ENCODE measurements at places on chromosomes 4 and X. TPM values are rescaled to one million over a fixed set of nuclear protein-coding genes. Genes with fewer than 3 reads are reported as not detected.

GRCh38 chr4:30833206-30833605 is 113.0 kb downstream of the PCDH7 start:
- DNase-seq, result no peak

DNA sequence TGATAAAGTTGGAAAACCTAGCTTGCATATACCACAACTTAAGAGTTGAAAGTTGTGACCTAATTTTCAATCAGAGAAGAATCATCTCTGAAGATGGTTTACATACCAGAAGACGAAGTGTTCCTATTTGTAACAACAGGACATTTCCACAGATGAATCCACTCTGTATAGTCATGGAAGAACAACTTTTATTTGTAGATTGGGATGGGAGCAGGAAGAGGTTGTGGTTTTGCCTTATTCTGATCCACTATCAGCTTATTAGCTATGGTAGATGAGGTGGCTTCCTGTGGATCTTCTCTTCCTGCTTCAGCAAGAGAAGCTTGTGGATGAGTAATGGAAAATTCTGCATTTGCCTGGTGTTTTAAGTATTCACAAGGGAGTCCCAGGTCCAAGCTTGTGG is 18.6 kb upstream of the SUPT20HL1 start:
- DNase-seq, result no peak

GRCh38 chr4:101163936-101164335 is 183.4 kb downstream of the PPP3CA start:
- DNase-seq, result no peak

- no peak for DNase-seq
Measured at GRCh38 chr4:151715881-151716280, 44.9 kb downstream of the GATB start.

DNA sequence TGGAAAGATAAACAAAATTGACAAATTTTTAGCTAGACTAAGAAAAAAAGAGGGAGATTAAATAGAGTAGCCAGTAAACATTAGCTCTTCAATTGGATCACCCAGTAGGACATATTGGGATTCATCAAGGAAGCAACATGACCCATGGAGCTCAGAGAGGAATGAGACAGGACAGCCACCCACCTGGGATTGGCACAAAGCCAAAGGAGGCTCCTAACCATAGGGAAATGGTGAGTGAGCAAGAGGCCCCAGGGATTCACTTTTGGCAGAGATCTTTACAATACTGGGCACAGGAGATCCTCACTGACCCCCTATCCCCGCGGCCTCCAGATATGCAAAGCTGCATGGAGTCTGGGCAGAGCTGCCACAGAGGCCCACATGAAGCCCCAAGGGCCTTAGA is 34.8 kb upstream of the CXCL6 start:
- DNase-seq, result no peak

DNA sequence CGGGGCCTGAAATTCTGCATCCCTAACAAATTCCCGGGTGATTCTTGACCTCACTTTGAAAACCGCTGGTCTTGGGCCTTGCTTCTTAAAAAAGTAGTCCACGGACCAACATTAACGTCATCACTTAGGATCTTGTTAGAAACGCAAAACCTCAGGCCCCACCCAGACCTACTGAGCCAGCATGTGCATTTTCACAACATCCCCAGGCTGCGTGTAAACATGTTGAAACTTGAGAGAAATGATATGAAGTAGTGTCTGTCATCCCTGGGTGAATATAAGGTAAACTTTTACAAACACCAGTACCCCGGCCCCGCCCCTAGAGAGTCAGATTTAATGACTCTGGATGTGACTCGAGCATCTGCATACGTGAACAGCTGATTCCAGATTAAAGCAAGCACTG is 33.7 kb downstream of the SORBS2 start:
- no peak for DNase-seq

DNA sequence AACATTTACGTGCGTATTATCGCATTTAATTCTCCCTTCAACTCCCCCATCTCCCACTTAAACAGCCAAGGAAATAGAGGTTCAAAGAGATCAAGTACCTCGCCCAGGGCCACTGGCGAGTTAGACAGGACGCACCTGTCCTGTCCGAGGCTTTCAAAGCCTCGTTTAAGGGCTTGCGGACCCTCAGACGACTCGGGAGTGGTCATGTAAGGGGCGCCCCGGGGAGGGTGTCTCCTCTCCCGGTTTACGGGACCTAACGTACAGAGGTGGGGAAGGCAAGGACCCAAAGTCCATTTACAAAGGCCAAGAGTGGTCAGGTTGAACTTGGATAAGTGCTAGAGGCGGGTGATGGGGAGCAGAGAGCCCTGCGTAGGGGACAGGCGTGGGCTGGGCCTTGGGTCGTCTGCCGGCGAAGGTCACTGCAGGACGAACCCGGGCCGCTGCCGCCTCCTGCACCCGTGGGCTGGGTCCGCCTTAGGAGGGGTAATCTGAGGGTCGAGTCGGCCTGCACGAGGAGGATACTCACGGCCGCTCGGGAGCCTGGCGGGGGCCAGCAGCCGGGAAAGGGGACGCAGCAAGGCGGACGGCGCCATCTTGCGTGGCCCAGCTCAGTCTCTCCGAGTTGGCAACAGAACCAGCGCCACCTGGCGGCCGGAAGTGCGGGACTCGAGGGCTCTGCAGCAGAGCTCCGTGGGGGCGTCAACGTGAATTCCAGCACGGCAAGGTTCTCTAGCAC is 5.9 kb upstream of the NAA15 start:
- peak; percentile 92 for DNase-seq

DNA sequence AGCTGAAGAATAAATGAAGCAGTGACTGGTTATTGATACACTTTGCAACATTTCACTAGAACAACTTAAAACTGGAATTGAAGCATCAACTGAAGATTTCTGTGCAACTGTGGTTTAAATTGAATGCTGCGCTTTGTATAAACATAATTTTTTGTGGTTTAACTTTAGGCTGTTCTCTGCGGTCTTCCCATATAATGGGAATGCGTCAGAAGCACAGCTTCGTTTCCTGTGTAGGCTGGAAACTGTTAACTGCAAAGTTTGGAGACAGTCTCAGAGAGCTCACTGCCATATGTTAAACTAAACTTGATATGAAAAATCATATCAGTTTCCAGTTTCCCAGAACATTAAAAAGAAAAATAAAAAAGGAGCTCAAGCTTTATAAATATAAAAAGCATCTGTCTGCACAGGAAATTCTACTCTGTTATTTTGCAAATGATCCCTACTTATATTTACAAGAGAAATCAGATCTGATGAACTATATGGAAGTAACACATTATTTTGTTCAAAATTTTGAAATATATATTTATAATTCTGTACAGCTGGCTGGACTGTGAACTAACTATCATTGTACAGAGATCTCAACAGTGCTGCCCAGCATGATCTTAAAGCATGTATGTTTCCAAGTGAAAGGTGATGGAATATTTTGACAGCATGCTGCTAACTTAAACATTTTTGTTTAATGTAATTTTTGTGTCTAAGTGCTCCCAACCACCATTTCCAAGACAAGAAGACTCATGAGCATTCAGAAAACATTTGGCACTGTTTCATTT is 139.9 kb downstream of the NDST3 start:
- no peak for DNase-seq

DNA sequence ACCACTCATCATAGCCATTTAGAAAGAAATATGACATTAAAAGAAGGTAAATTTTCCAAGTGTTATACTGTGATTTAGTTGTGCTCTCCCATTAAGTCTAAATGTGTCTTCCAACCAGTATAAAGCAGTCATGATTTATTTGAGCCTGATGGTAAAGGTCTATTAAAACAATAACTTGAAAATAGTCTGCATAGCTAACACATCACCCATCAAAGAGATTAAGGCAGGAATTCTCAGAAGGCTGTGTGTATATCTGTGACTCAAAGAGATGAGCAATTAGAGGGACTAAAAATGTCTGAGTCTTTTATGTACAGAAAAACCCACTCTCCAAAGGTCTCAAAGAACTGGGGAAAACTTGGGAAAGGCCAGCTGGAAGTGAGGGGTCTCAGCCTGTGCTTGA is 70.3 kb upstream of the IQCM start:
- DNase-seq, result no peak

- no peak for DNase-seq
Measured at GRCh38 chrX:141652286-141652685, 46.3 kb downstream of the SPANXD start.

GRCh38 chr4:19455850-19456602 is 795.7 kb upstream of the SLIT2 start:
- DNase-seq, result no peak

DNA sequence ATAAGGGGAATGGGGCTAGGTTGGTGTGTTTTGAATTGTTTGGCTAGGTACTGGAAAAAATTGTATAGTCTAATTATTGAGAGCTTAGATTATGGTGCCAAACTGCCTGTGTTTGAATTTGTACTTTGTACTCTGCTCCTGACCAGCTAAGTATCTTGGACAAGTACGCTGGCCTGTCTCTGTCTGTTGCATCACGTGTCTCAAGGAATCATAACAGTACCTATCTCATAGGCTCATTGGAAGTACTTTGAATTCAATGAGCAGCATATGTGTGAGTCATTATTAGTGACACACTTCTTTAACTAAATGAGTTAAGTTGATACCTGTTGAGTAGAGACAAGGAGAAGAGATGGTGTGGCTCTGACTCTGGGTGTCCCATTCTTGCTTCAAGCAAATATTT is 69.5 kb upstream of the MND1 start:
- no peak for DNase-seq

- no peak for DNase-seq
Measured at GRCh38 chr4:145066063-145066501, 31.9 kb downstream of the ANAPC10 start.

- DNase-seq, result no peak
Measured at GRCh38 chr4:26788341-26788733, 72.3 kb upstream of the STIM2 start.

GRCh38 chr4:31045724-31046318 is 325.7 kb downstream of the PCDH7 start:
- DNase-seq, result no peak

GRCh38 chr4:153809307-153809706 is 20.4 kb upstream of the SFRP2 start:
- no peak for DNase-seq

GRCh38 chr4:67332627-67333026 is 212.7 kb downstream of the CENPC start:
- DNase-seq, result no peak

- DNase-seq, result no peak
Measured at GRCh38 chr4:140648716-140649308, 80.1 kb upstream of the UCP1 start.

- DNase-seq, result no peak
Measured at GRCh38 chrX:39619182-39620009, 478.4 kb downstream of the BCOR start.

DNA sequence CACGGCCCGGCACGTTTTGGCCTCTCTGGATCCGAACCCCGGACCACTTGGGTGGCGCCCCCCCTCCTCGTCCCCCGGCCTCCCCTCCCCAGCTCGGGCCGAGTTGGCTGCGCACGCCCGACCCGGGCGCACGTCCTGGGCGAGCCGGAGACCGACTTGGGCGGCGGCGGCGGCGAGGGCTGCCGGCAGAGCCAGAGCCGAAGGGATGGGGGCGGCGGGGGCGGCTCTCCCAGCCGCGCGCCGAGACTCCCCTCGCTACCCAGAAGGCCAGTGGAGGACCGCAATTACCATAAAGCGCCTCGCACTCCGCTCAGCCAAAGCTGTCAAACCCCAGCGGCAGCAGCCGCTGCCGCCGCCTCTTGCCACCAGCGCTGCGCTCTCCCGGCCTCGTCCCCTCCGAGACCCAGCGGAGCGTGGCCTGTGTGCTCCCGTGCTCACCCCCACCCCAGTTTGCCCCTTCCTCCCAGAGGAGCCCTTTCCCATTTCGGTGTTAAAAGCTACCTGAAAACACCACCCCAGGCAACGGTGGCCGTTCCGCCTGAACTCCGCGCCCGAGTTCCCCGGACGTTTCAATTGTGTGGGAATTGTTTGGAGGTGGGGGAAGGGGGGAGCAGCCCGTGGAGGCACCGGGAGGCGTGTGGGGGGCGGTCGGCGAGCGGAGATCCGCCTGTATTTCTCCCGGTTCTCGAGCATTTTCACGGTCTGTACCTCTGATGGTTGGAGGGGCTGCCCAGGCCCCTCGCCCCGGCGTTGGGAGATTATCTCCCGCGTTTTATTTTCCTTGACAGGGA is 701 bp upstream of the BCOR start:
- DNase-seq, result no peak

DNA sequence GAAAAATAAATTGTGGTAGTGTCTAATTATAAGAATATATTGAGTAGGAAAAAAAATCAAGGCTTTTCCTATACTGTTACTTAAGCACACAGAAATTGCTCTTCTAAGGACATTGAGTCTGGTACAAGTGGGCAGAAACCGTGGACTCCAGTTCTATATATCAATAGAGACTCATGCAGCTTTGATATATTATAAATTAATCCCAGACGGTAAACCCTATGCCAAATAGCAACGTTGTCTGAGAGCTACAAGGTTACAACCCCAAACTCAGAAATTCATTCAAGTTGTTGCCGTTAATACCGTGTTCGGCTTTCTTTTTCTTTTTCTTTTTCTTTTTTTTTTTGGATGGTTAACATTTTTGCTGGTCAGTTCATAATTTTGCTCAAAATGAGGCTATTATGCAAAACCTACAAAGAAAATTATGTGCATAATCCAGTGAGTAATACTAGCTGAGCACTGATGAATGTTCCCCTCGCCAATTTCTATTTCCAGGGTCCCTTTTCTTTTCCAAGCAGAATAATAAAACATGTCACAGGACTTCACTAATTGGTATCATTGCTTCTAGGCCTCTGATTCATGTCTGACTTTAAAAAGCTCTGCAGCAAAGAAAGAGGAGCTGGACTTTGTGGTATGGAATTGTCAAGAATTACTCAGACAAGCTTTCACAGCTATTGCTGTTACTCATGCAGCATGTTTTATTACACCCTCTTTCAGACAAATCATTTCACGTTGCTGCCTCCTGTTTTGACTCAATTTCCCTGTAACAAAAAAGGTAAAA is 737.7 kb downstream of the NLGN4X start:
- no peak for DNase-seq

DNA sequence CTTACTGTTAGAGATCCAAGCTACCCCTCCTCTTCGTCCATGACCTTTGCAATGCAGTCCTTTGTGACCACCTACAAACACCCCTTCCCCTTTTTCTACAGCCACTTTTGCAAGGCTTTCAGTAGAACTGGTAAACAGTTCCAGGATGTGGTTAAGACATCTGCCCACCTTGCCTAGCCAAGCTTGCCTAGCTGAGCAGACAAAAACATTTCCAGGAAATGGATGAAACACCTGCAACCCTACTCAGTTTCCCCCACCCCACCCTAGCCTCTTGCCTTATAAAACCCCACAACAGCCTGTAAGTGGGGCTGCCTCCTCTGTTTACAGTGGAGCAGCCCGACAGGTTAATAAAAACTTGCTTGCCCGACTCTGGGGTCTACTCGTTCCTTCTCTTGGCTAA is 133.8 kb downstream of the ZC4H2 start:
- no peak for DNase-seq

GUCY1B1 gene
- polyA plus RNA-seq, result 70.5 TPM

GAGE1 gene
- not detected for polyA plus RNA-seq

FAM184B gene
- 0.85 TPM for polyA plus RNA-seq

PNCK gene
- 6.3 TPM for polyA plus RNA-seq

GAGE12E gene
- not detected for polyA plus RNA-seq

GJB1 gene
- polyA plus RNA-seq, result 31.9 TPM

OPRPN gene
- polyA plus RNA-seq, result not detected

PLXNB3 gene
- 1.5 TPM for polyA plus RNA-seq

MAGEA9B gene
- polyA plus RNA-seq, result not detected

Data from left renal pelvis (tissue), 4 donors.